ENCODE measurements at places on chromosomes 5 and 9. TPM values are rescaled to one million over a fixed set of nuclear protein-coding genes. Genes with fewer than 3 reads are reported as not detected.

DNA sequence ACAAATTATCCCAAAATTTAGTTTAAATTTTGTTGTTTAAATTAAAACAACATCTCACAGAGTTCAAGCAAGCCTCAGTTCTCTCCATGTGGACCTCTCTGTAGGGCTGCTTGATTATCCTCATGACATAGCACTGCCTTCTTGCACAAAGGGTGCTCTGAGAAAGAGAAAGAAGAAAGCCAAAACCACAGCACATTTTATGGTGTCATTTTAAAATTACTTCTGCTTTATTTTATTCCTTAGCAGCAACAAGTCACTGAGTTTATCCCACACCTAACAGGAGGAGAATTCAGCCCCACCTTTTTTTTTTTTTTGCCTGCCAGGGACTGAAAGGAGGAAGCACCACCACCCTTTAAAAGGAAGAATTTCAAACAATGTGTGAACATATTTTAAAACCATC lies 12.8 kb upstream of the KCNV2 start:
- no peak for DNase-seq
- no peak overlapping the region for H3K4me3 ChIP-seq
- H3K36me3 ChIP-seq, result no peaks in the 10 kb centered on the region
- no peak overlapping the region for H3K27ac ChIP-seq

DNA sequence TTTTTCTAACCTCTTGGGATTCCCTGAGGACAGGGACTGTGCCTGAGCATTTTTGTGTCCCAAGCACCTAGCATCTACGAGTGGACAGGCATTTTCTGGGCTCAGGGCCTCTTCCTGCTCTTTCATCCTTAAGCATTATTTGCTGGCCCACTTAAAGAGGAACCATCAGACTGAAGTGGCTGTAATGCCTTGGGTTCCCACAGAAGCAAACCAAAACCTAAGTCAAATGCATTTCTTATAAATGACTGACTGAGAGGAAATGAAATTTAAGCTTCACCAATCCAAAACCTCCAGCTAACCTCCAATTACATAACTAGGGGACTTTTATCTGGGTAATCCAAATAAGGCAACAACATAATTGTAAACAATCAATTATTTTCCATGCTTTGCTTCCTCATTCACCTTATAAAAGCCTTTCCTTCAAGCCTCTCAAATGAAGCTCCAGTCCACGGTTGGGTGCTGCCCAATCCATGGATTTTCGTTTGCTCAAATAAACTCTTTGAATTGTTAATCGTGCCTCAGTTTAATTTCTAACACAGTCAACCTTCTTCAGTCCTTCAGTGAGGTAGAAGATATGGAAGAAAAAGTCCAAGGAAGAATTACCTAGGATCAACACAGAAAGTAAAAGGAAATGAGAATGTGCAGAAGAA lies 25.3 kb upstream of the SLC31A2 start:
- no peaks in the 10 kb centered on the region for H3K36me3 ChIP-seq
- H3K27ac ChIP-seq, result no peak overlapping the region
- H3K4me3 ChIP-seq, result no peak overlapping the region
- no peaks in the 10 kb centered on the region for H3K4me1 ChIP-seq

- no peak overlapping the region for H3K4me3 ChIP-seq
- H3K36me3 ChIP-seq, result no peaks in the 10 kb centered on the region
- H3K27me3 ChIP-seq, result no peaks in the 10 kb centered on the region
- no peak overlapping the region for H3K27ac ChIP-seq
These were observed 85.2 kb downstream of the TMEM252 start for GRCh38 chr9:68455451-68455850.

DNA sequence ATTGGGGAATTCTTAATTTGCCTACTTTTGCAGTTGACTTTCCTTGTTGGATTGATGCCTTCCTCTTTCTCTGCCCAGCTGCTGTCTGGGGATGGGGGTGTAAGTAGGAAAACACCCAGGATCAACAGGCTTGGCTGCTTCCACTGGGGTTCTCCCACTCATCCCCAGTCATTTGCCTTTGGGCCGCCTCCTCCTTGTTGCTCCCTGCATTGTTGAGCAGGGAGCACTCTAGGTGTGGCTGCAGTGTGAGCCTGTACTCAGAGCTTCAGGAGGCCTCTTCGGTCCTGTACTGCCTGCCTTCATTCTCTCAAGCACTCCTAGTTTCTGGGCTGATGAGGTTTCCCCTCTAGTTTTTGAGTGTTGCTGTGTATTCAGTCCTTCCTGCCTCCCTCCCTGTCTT lies 12.1 kb downstream of the RHOBTB3 start:
- no peak overlapping the region for H3K27ac ChIP-seq
- no peaks in the 10 kb centered on the region for H3K27me3 ChIP-seq
- no peak for DNase-seq
- peaks cover 5% of the 10 kb centered on the region for H3K4me1 ChIP-seq
- H3K4me3 ChIP-seq, result no peak overlapping the region
- H3K36me3 ChIP-seq, result peaks cover 7% of the 10 kb centered on the region

Gene VCAN
- total RNA-seq, result 71.2 TPM

Gene SCGB3A2
- total RNA-seq, result not detected

Data from vagina (tissue), 2 donors.